ENCODE measurements at places on chromosomes 2 and 18. TPM values are rescaled to one million over a fixed set of nuclear protein-coding genes. Genes with fewer than 3 reads are reported as not detected.

Gene EGR4
- not detected for total RNA-seq

Gene CYTIP
- total RNA-seq: not detected

Gene CLK1
- total RNA-seq: 58.1 TPM

Gene BMP10
- not detected for total RNA-seq

Gene RUFY4
- not detected for total RNA-seq

Gene ABHD1
- under 0.01 TPM for total RNA-seq

Gene ANKRD30B
- total RNA-seq: 0.55 TPM

Gene RNF125
- 0.50 TPM for total RNA-seq

Gene TGIF1
- 236 TPM for total RNA-seq

Gene PLEKHB2
- total RNA-seq: 115 TPM

Gene MATN3
- 2.9 TPM for total RNA-seq

Gene COX5B
- 262 TPM for total RNA-seq

Gene NT5C1B
- total RNA-seq: 0.33 TPM

Gene CPLX4
- not detected for total RNA-seq

Gene SERPINB11
- not detected for total RNA-seq

Gene CKAP2L
- total RNA-seq: 3.9 TPM

Gene MC5R
- total RNA-seq: not detected

Gene EFHD1
- not detected for total RNA-seq

Gene CREG2
- 5.2 TPM for total RNA-seq

Gene ACMSD
- not detected for total RNA-seq

Gene ADI1
- 34.6 TPM for total RNA-seq

Gene PLEK
- total RNA-seq: under 0.01 TPM

Gene UGT1A5
- not detected for total RNA-seq

Gene ST3GAL5
- total RNA-seq: 4.9 TPM

Data from uterine smooth muscle cell (primary cell).